ENCODE measurements at places on chromosomes 2 and 18.

DNA sequence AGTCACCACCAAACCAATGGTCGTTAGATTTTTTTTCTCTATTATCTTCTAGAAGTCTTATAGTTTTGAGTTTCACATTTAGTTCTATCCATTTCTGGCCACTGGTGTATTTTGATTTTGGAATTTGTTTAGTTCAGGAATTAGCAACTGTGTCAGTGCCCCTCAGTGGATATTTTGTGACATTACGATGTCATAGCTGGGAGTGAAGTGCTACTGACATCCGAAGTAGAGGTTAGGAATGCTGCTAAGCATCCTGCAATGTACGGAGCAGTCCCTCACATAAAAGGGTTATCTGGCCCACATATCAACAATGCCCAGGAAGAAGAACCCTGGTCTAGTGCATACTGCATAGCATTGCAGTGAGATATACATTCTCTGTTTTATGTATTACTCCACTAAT, 157.4 kb upstream of the RGPD4 start:
- DNase-seq, result peak; percentile 14

DNA sequence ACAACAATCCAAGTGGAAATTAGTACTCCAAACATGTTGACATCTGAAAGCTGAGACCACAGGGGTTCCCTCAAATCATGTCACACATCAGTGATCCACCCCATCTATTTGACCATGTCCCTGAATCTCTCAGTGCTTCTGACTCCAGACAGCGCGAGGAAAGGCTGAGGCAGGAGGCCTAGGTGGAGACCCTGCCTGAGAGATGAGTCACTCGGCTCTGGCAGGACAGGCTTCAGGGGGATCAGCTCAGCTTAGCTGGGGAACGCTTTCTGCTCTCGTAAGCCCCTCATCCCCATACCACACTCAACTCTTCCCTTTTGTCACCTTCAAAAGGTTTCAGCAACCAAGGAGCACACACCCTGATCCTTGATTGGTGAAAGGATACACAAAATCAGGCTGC, 5.8 kb upstream of the FAM228A start:
- DNase-seq, result no peak

- no peak for DNase-seq
Observed at GRCh38 chr2:120429586-120430500, 83.9 kb downstream of the INHBB start.

DNA sequence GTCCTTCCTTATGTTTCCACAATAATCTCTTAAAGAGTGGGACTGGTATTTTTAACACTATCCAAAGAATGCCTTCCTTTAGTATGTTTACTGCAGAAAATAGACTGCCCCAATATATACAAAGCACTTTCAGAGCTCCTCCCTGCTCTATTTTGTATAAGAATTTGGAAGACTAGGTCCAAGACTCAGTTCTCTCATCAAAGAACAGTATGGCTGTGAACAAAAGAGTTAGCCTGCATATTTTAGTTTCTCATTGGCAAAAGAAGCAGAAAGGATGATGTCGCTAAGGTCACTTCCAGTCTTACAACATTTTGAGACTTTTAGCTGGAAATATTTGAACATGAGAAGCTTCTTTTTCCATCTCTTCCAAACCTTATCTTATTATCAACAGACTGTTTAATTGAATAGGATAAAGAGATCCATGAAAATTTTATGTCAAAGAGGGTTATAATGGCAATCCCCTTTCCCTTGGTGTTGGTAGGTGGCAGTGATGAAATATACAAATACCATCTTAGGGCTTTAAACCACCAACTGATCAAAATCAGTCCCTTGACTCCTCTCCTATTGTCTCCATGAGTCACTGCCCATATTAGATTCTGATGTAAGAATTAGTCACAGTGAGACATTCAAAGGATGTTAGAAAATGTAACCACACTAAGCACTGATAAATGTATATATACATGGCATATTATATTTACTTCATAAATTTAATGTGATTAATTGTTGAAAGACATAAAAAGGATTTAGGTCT, 266.9 kb upstream of the DSEL start:
- peak; percentile 48 for DNase-seq

GRCh38 chr18:44543387-44543786, 137.3 kb upstream of the SETBP1 start:
- DNase-seq, result no peak

- no peak for DNase-seq
Observed at GRCh38 chr2:28600181-28600580, 104.3 kb downstream of the PLB1 start.

- no peak for DNase-seq
Observed at GRCh38 chr2:223865124-223865523, 27.7 kb upstream of the AP1S3 start.

DNA sequence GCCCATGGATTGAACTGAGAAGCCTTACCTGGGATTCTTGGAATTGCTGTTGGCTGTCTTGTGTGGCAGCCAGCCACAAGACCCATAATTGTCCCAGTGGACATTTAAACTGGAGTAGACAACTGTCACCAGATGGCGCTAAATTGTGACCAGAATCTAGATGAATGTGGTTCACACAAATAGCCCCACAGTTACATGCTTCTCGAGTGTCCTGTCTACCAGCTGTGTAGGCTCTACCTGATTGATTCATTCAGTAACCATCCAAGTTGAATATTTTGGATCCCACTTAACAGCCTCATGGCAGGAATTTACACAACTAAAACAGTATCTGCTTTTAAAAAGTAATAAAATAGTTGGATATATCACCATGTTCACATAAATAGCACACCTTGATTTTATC, 73.2 kb downstream of the MAP4K4 start:
- DNase-seq, result no peak

DNA sequence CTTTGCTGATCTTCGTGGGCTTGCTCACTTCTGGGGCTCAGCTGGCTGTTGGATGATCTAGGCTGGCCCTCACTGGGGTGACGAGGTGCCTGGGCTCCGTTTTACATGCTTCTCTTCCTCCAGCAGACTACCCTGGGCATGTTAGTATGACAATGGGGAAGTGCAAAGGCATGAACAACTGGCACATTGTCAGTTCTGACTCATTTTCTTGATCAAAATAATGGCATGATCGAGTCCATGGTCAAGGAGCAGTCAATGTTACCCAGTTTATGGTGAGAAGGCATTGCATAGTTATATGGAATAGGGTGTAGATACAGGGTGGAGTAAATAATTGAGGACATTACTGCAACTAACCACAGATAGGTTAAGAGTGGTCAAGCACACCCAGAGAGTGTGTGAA, 10.0 kb upstream of the UPP2 start:
- no peak for DNase-seq

DNA sequence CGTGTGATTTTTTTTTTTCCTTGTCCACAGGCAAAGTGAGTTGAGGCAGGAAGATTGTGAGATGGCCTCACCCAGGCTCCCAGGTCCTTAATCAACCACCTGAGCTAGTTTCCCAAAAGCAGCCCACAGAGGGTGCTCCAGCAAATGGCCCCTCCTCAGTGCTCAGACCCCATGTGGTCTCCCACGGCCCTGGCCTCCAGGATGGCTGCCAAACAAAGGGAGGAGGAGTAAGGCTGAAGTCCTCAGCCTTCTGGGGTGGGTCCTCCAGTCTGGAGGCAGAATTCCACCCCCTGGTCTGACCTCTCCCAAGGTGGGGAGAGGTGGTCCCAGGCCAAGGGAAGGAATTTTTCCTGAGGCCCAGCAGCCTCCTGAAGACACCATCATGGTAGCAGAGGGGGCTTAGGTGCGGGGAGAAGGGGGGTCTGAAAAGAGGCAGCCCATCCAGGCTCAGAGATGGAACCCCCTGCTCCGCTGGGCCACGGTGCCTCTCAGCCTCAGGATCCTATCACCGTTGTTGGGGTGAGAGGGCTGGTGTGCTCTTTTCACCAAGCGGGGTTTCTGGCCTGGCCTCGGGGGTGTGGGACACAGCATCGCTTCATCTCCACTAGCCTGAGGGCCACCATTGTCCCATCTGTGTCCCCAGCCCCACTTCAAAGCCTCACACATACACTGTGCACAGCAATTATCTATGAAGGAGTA, 2.3 kb downstream of the NGEF start:
- DNase-seq, result no peak

DNA sequence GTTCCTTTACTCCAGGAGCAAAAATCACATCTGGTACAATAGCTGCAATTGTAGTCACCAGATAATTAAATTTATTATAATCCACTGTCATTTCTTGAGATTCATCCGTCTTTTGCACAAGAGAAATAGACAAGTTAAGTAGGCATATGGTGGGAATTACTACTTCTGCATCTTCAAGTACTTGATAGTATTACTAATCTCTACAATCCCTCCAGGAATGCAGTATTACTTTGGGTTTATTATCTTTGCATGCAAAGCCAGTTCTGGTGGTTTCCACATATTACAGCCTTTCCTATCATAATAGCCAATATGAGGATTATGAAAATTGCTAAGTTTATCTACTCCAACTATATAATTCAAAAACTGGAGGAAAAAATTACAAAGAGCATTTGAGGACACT, 254.1 kb downstream of the IKZF2 start:
- no peak for DNase-seq

GRCh38 chr2:133581010-133581760, 12.9 kb upstream of the NCKAP5 start:
- no peak for DNase-seq

DNA sequence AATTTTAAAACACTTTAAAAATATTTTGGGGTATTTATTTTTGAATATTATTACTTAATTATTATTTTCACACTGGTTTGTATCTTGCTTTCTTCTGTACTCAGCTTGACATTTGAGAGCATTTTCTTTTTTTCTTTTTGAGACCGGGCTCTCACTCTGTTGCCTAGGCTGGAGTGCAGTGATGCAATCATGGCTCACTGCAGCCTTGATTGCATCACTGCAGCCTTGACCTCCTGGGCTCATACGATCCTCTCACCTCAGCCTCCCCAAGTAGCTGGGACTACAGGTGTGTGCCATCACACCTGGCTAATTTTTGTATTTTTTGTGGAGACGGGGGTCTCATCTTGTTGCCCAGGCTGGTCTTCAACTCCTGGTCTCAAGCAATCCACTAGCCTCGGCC, 79.9 kb upstream of the DLX2 start:
- DNase-seq, result no peak

GRCh38 chr18:22536558-22536957, 118.8 kb upstream of the CTAGE1 start:
- no peak for DNase-seq

DNA sequence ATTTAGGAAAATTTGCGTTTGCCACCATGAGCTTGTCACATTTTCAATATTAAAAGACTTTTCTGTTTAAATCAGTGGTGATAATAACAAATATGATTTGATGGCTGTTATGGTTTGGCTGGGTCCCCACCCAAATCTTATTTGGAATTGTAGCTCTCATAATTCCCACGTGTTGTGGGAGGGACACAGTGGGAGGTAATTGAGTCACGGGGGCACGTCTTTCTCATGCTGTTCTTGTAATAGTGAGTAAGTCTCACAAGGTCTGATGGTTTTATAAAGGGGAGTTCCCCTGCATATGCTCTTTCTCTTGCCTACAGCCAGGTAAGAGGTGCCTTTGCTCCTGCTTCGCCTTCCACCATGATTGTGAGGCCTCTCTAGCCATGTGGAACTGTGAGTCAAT, 83.4 kb upstream of the RGPD4 start:
- DNase-seq, result no peak

DNA sequence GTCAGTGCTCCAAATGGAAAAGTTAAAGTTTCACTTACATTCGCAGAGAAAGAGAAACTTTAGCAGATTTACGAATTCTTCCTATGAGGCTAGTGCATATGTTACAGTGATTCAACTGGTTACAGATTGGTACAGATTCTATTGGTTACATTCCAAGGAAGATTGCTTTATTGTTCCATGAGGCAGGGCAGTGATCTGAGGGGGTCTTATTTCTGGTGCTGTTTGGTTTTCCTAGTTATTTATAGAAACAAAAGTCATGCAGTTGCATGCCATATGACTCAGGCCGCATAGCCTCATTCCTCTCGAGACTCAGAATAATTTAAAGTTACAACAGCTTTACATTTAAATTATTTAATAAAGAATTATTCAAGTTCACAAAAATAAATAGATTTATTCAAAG, 385.4 kb upstream of the SYT4 start:
- peak; percentile 80 for DNase-seq

DNA sequence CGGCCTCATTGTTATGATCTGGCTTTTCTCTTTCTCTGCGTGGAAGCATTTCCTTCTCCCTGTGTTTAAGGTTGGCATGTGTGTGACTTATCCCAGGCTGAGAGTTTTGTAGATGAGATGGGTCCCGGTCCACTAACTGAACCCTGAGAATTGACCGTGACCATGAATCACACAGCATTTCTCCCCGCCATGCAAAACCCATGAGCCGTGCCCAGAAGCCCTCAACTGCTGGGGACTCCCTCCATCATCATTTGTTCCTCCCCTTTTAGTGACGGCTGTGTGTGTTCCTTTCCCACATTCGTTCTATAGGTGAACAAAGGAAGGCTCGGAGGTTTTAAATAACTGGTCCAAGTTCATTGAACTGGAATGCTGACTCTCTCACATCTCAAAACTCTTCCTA, 30.1 kb upstream of the TXNDC2 start:
- no peak for DNase-seq

DNA sequence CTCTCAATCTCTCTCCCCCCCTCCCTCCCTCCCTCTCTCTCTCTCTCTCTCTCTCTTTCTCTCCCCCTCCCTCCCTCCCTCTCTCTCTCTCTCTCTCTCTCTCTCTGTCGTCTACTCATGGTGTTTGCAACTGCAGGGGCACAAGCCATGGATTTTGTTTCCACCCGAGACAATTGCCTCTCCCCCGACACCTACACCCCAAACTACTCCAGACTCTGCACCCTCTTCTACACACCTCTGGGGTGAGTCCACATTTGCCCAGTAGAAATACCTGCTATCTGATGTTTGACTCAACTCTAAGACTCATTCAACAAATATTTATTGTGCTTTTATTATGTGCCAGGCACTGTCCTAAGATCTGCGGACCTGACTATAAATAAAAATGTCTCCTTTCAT, 93.7 kb downstream of the TMEM17 start:
- DNase-seq, result no peak

- DNase-seq, result no peak
Observed at GRCh38 chr18:21741562-21742314, 1.1 kb downstream of the MIB1 start.

GRCh38 chr2:65566617-65567016, 134.2 kb upstream of the SPRED2 start:
- no peak for DNase-seq

GRCh38 chr2:163646687-163647086, 89.1 kb downstream of the FIGN start:
- DNase-seq, result no peak

GRCh38 chr2:98293931-98294687, 52.1 kb upstream of the CNGA3 start:
- DNase-seq, result no peak

DNA sequence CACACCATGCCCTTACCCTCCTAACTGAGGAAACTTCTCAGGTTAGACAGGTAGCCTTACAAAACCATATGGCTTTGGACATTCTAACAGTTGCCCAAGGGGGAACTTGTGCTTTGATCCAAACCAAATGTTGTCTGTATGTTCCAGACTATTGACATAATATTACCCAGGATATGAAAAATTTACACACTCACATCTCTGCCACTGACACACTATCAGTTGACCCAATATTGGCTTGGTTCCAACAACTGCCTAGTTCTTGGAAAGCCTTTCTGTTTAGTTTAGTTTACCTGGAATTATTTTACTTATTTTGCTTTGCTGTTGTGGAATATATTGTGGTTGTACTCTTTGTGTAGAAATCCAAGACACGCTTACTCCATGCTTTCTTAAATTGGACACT, 178.4 kb downstream of the RNF152 start:
- no peak for DNase-seq

Data from amniotic stem cell (primary cell).